ENCODE measurements at places on chromosomes 7 and 10.

- no peak for DNase-seq
Observed at GRCh38 chr7:43769281-43769680, 10.8 kb downstream of the BLVRA start.

- DNase-seq = no peak
Observed at GRCh38 chr10:95850791-95851190, 57.0 kb upstream of the CC2D2B start.

- no peak for DNase-seq
Observed at GRCh38 chr10:84452003-84452402, 123.6 kb downstream of the CCSER2 start.

DNA sequence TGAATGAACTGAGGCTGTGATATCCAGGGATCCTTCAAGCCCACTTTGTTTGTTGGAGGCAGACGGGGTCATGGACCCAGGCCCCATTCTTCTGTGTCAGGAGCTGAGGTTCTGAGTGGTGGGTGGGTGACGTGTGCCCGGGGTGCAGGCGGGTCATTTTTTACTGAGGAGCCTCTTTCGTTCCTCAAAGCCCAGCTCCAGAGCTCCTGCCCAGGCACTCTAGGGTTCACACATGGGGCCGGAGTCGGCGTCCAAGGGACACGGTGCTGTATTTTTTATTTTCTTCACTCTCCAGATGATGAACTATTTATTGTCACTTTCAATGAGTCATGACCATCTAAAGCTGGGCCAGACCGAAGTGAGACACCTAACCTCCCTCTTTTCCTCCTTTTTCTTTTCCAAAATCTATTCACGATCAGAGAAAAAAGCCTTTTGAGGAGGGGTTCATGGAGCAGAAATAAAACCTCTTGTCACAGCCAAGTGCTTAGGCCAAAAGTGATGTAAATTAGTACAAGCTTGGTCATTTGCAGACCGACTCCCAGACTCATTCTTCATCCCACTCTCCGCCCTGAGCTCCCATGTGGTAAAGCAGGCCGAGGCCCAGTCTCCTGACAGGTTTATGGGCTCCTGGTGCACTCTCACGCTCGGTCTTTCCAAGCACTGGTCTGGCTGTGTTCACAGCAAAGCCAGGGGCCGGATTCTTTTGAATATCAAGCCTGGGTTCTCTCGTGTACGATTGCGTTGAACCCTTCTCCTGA is 41.4 kb upstream of the PITRM1 start:
- no peak for DNase-seq

- peak; percentile 60 for DNase-seq
Observed at GRCh38 chr7:17130281-17131059, 168.0 kb upstream of the AHR start.
